Activated CD4-positive, alpha-beta T cell treated with anti-CD3 and anti-CD28 coated beads, Interleukin-2, Interleukin-6, amounts not matched to agents 100 ng/mL and 50 ng/mL, durations not matched to agents 16 hours and 8 hours (primary cell): ENCODE measurements at places on chromosomes 12 and 14.

DNA sequence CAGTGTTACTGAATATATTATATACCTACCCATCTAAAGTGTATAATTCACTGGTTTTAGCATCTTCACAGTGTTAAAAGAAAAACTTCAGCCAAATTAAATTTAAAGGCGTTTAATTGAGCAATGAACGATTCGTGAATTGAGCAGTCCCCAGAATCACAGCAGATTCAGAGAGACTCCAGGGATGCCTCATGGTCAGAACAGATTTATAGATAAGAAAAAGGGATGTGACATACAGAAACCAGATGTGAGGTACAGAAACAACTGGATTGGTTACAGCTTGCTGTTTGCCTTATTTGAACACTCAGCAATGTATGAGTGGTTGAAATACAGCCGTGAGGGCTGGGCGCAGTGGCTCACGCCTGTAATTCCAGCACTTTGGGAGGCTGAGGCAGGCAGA lies 84.6 kb downstream of the WNK1 start:
- DNase-seq: no peak

- peak; percentile 10 for DNase-seq
These were observed 82.0 kb upstream of the HMGA2 start for GRCh38 chr12:65742018-65743010.

DNA sequence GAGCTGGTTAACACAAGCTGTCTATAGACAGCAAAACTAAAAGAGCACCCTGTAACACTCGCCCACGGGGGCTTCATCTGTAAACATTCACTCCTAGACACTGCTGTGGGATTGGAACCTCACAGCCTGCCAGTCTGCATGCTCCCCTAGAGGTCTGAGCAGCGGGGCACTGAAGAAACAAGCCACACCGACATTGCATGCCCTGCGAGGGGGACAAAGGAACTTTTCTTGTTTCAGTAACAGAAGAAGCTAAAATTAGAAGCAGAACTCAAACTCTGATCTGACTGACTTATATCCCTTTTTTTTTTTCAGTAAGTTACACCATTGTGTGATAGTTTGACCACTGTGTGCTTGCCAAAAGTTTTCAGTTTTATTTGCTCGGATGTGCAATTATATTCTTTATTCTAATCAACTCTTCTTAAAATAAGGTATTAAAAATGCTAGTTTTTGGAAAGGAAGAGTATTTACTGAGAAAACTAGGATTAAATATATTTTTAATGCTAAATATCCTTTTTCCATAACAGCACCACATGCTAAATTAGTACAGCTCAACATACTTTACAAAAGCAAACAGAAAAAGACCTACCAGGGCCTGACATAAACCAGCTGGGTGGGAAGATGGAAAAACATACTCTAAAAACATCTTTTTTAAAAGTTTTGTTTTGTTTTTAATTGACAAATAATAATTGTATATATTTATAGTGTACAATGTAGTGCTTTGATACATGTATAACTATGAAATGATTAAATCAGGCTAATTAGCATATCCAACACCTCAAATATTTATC lies 100.2 kb downstream of the EPS8 start:
- no peak for DNase-seq

DNA sequence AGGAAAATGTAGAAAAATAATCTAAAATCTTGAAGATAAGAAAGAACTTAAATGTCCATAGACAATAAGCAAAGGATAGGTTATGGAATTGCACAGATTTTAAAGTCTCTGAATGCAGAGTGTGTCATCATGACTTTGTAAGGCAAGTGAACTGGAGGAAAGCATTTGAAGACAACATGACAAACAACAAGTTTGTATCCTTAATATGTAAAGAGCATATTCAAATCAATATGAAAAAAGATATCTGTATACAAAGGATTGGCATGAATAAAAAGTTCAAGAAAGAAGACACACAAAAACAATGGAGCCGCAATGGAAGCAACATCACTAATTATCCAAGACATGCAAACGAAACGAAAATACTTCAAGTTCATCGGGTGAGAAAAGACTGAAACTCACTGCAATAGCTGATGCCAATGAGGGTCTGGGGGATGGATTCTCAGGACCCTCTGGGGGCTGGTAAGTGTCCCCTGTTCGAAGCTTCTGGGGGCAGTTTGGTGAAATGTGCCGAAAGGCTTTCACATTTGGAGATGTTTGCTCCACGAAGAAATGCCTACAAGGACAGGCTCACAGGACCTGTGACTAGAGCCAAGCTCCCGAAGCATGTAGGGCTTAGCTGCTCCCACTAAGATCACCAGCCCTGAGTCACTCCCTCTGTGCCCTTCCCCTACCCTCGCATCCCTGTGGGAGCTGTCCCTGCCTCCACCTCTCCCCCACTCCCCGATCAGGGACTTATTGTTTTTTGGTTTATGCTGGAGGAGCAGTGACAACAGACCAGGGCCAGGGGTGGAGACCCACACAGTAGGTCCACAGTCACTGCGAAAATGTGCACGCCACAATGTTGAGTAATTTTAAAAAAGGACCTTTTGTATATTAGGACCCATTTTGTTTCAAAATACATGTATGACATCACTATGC lies 345.7 kb upstream of the SFSWAP start:
- DNase-seq: no peak

DNA sequence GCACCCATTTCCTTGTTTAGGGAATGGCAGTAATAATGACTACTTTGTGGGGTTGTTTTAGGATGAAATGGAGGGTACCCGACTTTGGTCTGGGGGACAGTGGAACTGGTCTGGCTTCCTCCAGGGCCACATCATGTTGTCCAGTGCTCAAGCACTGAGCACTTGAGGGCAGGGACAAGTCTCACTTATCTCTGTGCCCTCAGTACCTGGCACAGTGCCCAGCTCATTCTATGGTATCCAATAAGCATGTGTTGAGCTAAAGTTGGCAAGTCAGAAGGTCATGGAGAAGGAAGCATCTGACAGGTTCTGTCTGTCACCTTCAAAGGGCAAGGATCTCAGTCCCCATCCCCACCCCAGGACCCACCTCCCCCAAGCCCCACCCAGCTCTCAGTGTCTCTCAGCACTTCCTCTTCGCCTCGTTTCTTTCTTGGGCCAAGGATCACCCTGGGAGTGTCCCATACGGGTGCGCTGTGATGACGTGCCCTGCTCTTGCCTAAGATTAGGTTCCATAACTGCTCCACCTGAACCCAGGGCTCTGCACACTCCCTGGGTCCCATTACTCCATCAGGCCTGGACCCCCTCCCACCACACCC lies 24.3 kb upstream of the TMEM106C start:
- DNase-seq: no peak

DNA sequence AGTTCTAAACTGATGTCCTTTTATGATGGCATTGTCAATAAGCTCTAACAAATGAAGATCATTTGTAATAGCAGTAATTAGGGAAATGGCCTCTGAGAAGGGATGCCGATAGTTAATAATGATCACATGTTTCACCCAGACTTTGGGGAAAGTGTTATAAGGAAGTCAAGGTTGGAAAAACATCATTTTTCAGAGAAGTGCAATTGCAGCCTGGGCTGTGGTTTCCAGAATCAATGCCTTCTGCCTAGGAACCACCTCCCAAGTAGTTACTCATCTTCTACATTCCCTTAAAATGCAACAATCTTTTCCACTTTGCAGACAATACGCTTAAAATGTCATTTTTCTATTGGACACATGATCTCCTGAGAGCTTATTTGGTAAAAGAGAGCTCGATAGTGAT lies 879 bp downstream of the EDDM3A start:
- no peak for DNase-seq

GRCh38 chr14:77250927-77251326 lies 20.1 kb downstream of the NGB start:
- no peak for DNase-seq

DNA sequence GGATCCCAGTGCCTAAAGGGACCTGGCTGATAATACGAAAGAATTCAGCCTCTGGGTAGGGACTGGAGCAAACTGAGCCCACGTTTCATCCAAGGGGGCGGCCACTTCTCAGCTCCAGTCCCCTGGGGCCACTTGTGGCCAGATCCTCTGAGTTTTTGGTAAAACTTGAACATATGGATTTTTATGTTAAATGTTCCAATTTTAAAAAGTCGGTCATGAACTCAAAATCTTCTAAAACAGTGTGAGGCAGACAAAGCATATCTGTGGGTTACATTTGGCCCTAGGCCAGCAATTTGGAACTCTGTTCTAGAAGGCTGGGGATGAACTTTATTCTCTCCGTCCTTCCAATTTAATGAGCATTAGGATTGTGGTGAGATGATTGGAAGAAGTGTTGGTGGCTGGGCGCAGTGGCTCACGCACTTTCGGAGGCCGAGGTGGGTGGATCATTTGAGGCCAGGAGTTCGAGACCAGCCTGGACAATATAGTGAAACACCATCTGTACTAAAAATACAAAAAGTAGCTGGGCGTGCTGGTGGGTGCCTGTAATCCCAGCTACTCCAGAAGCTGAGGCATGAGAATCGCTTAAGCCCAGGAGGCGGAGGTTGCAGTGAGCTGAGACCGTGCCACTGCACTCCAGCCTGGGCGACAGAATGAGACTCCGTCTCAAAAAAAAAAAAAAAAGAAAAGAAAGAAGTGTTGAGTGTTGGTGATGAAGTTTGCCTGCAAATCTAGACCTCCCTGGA lies 3.0 kb upstream of the PPP1CC start:
- DNase-seq: no peak

DNA sequence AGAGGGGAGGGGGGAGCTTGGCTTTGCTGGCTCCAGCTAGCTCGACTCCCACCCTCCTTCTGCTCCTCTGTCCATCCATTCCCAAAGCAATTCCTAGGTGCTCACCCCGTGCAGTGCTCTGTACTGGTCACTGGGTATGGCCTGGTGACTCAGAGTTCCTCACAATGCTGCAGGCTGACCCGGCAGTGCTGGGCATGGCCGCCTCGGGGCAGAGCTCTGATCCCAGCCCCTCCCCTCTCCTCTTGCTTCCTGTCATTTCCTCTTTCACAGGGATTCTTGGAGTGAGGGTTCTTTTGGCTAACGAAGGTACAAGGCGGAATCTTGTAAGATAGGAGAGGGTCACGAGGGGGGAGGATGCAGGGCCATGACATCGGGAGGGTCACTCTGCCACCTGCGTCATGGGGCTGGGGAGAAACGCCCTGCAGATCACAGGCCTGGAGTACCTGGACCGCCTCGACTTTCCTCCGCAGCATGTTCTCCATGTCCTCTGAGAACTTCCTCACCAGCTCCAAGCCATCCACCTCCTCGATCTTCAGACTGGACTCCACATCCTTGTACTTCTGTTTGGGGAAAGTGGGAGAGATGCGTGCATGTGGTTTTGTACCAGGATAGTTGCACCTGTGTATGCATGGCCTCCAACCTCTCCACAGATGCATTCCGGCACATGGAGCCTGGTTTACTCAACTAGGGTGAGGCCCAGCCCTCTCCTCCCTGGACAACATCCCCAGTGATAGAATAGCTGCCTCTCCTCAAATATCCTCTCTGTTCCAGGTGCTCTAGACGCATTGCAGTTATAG lies 5.7 kb downstream of the CACNA2D4 start:
- DNase-seq: no peak

DNA sequence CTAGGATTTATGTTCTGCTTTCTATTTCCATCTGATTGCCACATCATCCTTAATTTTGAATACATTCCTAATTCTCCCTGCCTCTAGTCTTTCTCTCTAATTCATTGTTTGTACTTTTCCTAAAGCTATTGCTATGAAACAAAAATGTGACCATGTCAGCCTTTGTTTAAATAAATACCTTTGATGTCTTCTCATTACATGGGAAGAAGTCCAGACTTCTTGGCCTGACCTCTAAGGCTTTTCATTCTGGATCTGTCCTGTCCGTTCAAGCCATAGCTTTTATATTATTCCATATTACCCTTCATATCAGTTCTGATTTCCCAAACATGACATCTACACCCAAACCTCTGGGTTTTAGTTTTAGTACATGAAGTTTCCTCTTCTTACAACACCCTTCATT lies 91.4 kb downstream of the CDK17 start:
- DNase-seq: no peak

DNA sequence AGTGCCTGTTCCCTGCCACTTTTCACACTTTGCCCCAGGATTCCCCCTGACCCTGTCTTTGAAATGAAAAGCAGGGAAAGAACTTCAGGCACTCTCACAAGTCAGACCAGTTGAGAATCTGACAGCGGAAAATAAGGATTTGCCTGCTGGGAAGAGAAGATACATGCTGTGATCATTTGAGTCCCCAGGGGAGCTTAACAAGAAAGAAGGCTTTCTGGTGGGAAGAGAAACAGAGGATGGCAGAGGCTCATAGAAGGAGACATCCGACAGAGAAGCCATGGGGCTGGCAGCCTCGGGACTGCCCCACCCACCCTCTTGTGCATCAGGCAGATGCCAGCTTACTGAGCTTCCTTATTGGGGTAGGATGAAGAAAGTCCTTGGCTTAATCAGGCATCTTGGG lies 11.9 kb downstream of the TTC9 start:
- no peak for DNase-seq

DNA sequence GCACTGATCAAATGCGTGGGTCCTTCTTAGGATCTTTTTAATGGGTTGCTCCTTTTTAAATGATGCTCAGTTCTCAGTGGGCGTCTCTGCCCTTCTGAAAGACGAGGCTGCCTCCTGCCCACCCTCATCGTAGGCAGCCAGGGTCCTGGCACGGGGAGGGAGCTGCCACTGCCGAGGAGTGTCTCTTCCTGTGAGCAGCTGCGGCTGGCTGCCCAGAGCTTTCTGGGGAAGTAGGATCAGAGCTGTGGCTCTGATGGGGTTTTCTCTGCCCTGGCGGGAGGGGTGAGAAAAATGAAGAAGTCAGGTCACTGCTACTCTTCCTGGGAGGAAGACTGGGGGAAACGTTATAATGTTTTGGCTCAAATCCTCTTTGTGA lies 31.1 kb upstream of the BEGAIN start:
- no peak for DNase-seq

DNA sequence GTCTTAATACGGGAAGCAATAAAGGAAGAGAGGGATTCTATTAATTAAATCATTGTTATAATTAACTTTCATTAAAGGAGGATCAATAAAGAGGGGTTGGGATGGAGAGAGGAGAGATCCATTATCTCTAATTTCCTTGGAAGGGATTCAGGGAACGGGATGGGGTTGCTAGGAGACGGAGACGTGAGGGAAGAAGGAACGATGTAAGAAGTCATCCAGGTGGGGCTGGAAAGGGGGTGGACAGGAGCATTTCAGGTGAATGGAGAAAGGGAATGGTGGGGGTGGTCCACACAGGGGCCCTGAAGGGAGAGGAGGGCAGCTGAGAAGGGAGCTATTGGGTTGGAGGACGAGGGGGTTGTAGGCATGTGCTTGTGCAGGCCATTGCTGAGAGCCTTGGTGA lies 17.2 kb downstream of the CALCOCO1 start:
- no peak for DNase-seq

- peak; percentile 78 for DNase-seq
These were observed 50.1 kb downstream of the CCDC88C start for GRCh38 chr14:91367173-91368171.

- DNase-seq: no peak
These were observed 12.5 kb downstream of the PRDM4 start for GRCh38 chr12:107748472-107748871.

DNA sequence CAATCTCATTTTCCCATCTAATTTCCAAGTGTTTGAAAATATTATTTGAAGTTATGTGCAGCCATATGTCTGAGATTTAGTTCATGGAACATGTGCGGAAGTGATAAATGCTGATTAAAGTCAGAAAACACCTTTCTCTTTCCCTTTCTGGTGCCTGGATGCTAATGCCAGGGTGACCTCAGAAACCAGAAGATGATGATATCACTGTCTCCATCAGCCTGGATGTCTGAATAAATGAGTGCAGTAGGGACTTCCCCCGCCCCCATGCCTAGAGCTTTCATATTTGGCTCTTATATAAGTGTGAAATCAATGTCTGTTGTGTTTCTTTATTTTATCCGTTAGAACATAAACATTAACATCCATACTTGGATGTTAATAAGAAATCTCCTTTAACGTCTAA lies 261.9 kb upstream of the LRIG3 start:
- DNase-seq: peak; percentile 29
